Ovary (tissue), 10 donors: ENCODE measurements at places on chromosomes 2 and 18. TPM values are rescaled to one million over a fixed set of nuclear protein-coding genes. Genes with fewer than 3 reads are reported as not detected.

LOXHD1 gene
- not detected for total RNA-seq

GALNT13 gene
- total RNA-seq = 4.7 TPM

GAD1 gene
- 0.22 TPM for total RNA-seq

TRIB2 gene
- 103 TPM for total RNA-seq

INSIG2 gene
- 20.3 TPM for total RNA-seq

MC4R gene
- total RNA-seq = 0.36 TPM

STRADB gene
- total RNA-seq = 16.5 TPM

VSNL1 gene
- total RNA-seq = 2.1 TPM

INPP5D gene
- total RNA-seq = 5.0 TPM

- no peaks in the 10 kb centered on the region for H3K27me3 ChIP-seq
- no peak overlapping the region for H3K27ac ChIP-seq
- no peaks in the 10 kb centered on the region for H3K36me3 ChIP-seq
- H3K4me3 ChIP-seq = no peak overlapping the region
- H3K4me1 ChIP-seq = no peaks in the 10 kb centered on the region
Observed at GRCh38 chr2:62881162-62881795, 169.4 kb upstream of the OTX1 start.

- H3K4me1 ChIP-seq = peaks cover 14% of the 10 kb centered on the region
- H3K27me3 ChIP-seq = no peaks in the 10 kb centered on the region
- H3K36me3 ChIP-seq = no peaks in the 10 kb centered on the region
Observed at GRCh38 chr2:73987109-73987947, 2.6 kb downstream of the TET3 start.

GRCh38 chr2:28387082-28387960 lies 5.3 kb upstream of the FOSL2 start:
- H3K27ac ChIP-seq = no peak overlapping the region
- no peaks in the 10 kb centered on the region for H3K27me3 ChIP-seq
- no peaks in the 10 kb centered on the region for H3K36me3 ChIP-seq
- H3K4me1 ChIP-seq = no peaks in the 10 kb centered on the region
- DNase-seq = no peak

- no peak overlapping the region for H3K27ac ChIP-seq
- no peaks in the 10 kb centered on the region for H3K27me3 ChIP-seq
- no peak for DNase-seq
Observed at GRCh38 chr2:99638791-99639190, 149.0 kb upstream of the REV1 start.

DNA sequence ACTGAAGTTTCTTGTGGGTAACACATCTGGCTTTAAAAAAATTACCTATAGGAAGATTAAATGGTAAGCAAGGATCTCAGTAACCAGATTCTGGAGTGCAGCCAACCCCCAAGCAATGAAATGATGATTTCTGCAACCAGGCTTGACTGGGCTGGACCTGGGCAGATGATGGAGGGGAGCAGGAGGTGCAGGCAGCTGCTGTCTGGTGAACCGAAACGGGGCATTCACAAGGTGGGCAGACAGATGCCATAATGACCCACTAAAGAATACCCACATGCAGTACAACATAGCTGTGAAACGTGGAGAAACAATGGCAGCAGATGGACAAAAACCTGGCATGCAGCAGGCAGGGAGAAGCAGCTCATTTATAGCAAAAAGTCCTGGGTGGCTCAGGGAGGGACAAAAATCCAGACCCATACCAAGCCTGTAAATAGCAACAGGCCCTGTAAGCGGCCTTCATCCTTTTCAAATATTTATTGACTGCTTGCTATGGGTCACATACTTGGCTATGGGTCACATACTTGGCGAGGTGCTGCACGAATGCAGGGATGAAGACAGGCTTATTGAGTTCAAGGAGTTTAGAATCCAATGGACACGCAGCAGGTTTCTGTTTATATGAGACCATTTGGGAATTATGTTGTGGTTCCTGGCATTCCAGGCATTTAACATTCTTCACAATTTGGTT lies 244.7 kb downstream of the HRH4 start:
- H3K4me1 ChIP-seq = peaks cover 5% of the 10 kb centered on the region
- H3K4me3 ChIP-seq = no peak overlapping the region
- no peaks in the 10 kb centered on the region for H3K27me3 ChIP-seq
- H3K36me3 ChIP-seq = no peaks in the 10 kb centered on the region

DNA sequence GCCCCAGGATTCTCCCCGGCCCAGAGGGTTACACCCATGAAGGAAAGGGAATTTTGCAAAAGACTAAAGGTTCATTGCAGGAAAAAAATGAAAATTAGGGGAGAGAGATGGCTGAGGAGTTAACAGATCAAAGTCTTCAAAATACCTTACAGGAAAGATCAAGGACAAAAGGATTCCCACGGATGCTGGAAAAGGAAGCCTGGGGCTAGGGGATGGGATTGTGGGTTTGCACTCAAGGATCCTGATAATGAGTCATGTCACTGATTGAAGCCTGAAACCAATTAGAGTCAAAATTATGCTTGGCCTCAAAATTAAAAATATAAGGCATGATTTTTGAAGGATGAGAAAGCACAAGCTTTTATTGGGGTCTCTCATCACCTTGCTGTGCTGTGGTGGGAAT lies 32.6 kb upstream of the COPS8 start:
- DNase-seq = no peak
- no peak overlapping the region for H3K27ac ChIP-seq
- no peak overlapping the region for H3K4me3 ChIP-seq
- no peaks in the 10 kb centered on the region for H3K27me3 ChIP-seq
- H3K36me3 ChIP-seq = no peaks in the 10 kb centered on the region

- no peaks in the 10 kb centered on the region for H3K36me3 ChIP-seq
- no peak for DNase-seq
- H3K27ac ChIP-seq = no peak overlapping the region
- H3K4me3 ChIP-seq = no peak overlapping the region
Observed at GRCh38 chr2:176931588-176932563, 280.7 kb upstream of the HNRNPA3 start.

- H3K4me3 ChIP-seq = no peak overlapping the region
- H3K4me1 ChIP-seq = no peaks in the 10 kb centered on the region
- no peaks in the 10 kb centered on the region for H3K27me3 ChIP-seq
- DNase-seq = no peak
Observed at GRCh38 chr18:65403534-65403933, 347.3 kb upstream of the CDH7 start.

GRCh38 chr2:3073704-3074103 lies 303.9 kb downstream of the EIPR1 start:
- no peaks in the 10 kb centered on the region for H3K36me3 ChIP-seq
- H3K27ac ChIP-seq = no peak overlapping the region
- H3K4me1 ChIP-seq = no peaks in the 10 kb centered on the region
- no peak for DNase-seq

- H3K27me3 ChIP-seq = no peaks in the 10 kb centered on the region
- H3K4me1 ChIP-seq = no peaks in the 10 kb centered on the region
- no peaks in the 10 kb centered on the region for H3K36me3 ChIP-seq
- DNase-seq = no peak
Observed at GRCh38 chr2:187590175-187590574, 35.9 kb upstream of the TFPI start.

GRCh38 chr18:43627848-43628530 lies 350.7 kb upstream of the SYT4 start:
- H3K27me3 ChIP-seq = no peaks in the 10 kb centered on the region
- no peaks in the 10 kb centered on the region for H3K4me1 ChIP-seq
- no peak overlapping the region for H3K27ac ChIP-seq
- no peak overlapping the region for H3K4me3 ChIP-seq
- no peak for DNase-seq
- H3K36me3 ChIP-seq = no peaks in the 10 kb centered on the region

GRCh38 chr2:173357346-173357745 lies 2.7 kb downstream of the CDCA7 start:
- DNase-seq = no peak
- peaks cover 3% of the 10 kb centered on the region for H3K4me1 ChIP-seq
- H3K4me3 ChIP-seq = no peak overlapping the region
- no peaks in the 10 kb centered on the region for H3K27me3 ChIP-seq
- no peak overlapping the region for H3K27ac ChIP-seq
- H3K36me3 ChIP-seq = no peaks in the 10 kb centered on the region

GRCh38 chr2:205076405-205076804 lies 531.1 kb downstream of the PARD3B start:
- H3K36me3 ChIP-seq = no peaks in the 10 kb centered on the region
- DNase-seq = no peak
- peaks cover 3% of the 10 kb centered on the region for H3K27me3 ChIP-seq
- no peak overlapping the region for H3K4me3 ChIP-seq
- no peaks in the 10 kb centered on the region for H3K4me1 ChIP-seq
- H3K27ac ChIP-seq = no peak overlapping the region

DNA sequence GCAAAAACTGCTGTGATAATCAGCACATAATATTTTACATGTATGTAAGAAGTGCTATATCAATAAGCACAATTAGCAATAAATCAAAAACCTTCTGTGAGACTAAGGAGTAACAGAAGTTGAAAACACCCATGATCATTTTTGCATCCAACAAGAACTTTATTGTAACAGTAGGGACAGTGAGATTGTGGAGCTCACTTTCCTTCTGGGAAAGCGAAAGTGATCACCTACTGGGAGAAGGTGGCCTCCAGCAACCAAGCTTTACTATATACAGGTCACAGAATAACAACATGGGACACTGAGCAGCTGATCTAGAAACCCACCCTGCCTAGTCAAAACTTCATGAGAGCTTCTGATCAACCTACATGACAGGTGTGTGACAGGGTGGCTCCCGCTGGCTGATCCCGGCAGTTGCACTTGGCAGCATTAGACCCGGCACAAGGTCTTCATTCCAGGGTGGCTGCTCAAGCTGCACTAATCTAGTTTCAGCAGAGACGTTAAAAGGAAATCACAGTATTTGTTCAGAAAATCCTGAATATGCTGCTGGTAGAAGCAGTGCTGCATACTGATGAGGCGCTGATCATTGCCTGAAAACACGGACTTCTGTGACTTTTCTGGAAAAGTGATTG lies 63.5 kb upstream of the ARL5A start:
- no peak for DNase-seq
- no peaks in the 10 kb centered on the region for H3K27me3 ChIP-seq
- no peaks in the 10 kb centered on the region for H3K4me1 ChIP-seq
- H3K36me3 ChIP-seq = no peaks in the 10 kb centered on the region
- H3K4me3 ChIP-seq = no peak overlapping the region
- no peak overlapping the region for H3K27ac ChIP-seq

GRCh38 chr2:85524336-85524908 lies 14.5 kb upstream of the MAT2A start:
- H3K27me3 ChIP-seq = no peaks in the 10 kb centered on the region
- no peak for DNase-seq
- no peaks in the 10 kb centered on the region for H3K36me3 ChIP-seq
- H3K4me3 ChIP-seq = no peak overlapping the region

DNA sequence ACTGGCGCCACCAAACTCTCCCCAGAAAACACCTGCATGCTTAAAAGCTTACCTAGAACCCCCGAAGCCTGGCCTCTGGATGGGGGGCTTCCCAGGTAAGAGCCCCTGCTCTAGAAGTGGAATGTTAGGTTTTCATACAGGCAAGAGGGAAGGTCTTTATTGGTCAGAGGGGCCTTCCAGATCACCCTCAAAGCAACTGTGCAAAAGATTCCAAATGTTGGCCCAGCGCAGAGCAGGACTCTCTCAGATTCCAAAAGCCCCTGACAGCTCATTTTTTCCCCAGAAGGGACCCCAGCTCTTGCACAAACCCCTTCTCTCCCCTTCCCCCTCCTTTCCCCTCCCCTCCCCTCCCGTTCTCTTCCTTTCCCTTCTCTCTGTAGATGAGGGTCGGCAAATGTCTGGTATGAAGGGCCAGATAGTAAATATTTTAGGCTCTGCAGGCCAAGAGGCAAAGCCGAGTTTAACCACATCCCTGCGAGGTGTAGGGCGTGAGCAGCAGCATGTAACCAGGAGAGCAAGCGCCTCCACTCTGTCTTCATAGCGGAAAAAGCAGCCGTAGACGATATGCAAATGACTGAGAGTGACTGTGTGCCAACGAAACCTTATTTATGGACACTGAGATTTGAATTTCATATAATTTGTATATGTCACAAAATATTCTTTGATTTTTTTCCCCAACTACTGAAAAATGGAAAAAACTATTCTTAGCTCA lies 116.9 kb downstream of the SMAD7 start:
- H3K36me3 ChIP-seq = no peaks in the 10 kb centered on the region
- H3K4me3 ChIP-seq = no peak overlapping the region
- no peaks in the 10 kb centered on the region for H3K27me3 ChIP-seq
- H3K4me1 ChIP-seq = peaks cover 10% of the 10 kb centered on the region
- no peak overlapping the region for H3K27ac ChIP-seq
- DNase-seq = no peak

GRCh38 chr2:30625701-30626100 lies 178.7 kb downstream of the LCLAT1 start:
- no peak overlapping the region for H3K4me3 ChIP-seq
- no peaks in the 10 kb centered on the region for H3K36me3 ChIP-seq
- no peak overlapping the region for H3K27ac ChIP-seq
- H3K27me3 ChIP-seq = no peaks in the 10 kb centered on the region
- H3K4me1 ChIP-seq = no peaks in the 10 kb centered on the region

GRCh38 chr2:159716857-159717256 lies 4.6 kb downstream of the MARCHF7 start:
- H3K36me3 ChIP-seq = no peaks in the 10 kb centered on the region
- peaks cover 12% of the 10 kb centered on the region for H3K4me1 ChIP-seq
- no peak overlapping the region for H3K27ac ChIP-seq
- DNase-seq = no peak

DNA sequence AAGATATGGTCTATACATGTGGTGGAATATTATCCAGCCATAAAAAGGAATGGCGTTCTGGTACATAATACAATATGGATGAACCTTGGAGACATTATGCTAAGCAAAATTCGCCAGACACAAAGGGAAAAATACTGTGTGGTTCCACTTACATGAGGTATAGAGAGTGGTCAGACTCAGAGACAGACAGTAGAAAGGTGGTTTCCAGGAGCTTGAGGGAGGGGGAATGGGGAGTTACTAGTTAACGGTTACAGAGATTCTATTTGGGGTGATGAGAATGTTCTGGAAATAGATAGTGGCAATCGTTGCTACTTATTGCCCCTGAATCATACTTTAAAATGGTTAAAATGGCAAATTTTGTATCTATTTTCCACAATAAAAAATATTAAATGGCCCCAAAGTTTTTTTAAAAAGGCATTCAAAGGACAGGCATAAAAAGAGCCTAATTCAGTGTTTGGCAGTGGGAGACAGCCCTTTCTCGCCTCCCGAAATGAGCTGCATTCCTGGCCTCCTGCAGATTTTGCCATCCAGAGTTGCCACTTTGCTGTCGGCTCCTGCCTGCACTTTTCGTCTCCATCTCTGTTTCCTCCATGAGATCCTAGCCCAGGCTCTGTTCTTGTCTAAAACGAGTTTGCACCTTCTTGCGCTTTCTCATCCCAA lies 13.5 kb downstream of the TNFRSF11A start:
- H3K27me3 ChIP-seq = no peaks in the 10 kb centered on the region
- no peak overlapping the region for H3K4me3 ChIP-seq
- no peaks in the 10 kb centered on the region for H3K4me1 ChIP-seq
- no peak for DNase-seq

DNA sequence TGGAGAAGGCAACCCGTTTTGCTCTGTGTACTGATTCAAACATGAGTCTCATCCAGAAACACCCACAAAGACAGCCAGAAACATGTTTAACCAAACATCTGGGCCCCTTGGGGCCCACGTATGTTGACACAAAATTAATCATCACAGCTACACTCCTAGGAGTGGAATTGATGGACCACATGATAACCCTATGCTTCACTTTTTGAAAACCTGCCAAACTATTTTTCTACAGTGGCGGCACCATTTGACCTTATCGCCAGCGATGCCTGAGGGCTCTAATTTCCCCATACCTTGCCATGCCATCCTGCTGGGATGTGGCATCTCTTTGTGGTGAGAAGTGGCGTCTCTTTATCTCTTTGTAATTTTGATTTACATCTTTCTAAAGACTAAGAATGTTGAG lies 38.5 kb downstream of the PSMG2 start:
- H3K4me1 ChIP-seq = no peaks in the 10 kb centered on the region
- H3K36me3 ChIP-seq = no peaks in the 10 kb centered on the region
- no peak overlapping the region for H3K27ac ChIP-seq
- H3K4me3 ChIP-seq = no peak overlapping the region
- no peak for DNase-seq
- no peaks in the 10 kb centered on the region for H3K27me3 ChIP-seq
